ENCODE measurements at places on chromosomes 16 and 17. TPM values are rescaled to one million over a fixed set of nuclear protein-coding genes. Genes with fewer than 3 reads are reported as not detected.

DNA sequence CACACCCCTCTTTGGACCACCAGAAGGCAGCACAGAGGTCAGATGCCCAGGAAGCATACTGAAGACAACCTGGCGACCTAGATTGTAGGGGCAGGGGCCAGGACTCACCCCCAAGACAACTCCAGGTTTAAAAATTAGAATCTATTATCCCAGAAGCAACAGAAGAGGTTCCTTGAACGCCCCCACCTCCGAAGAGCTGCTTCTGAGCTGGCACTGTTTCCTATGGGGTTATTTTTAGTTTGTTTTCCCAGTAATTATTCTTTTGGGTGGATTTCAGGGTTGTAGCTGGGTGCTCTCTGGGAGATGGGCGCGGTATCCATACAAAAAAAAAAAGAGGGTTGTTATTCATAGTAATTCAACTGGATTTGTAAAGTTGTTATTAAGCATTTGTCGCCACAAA is 10.4 kb upstream of the TMEM132E start:
- no peak for DNase-seq

- DNase-seq: no peak
These were observed 2.3 kb downstream of the C17orf99 start for GRCh38 chr17:78148286-78149016.

- DNase-seq: no peak
These were observed 518 bp downstream of the MT1E start for GRCh38 chr16:56625943-56626654.

- DNase-seq: peak; percentile 31
These were observed 219.3 kb upstream of the GSE1 start for GRCh38 chr16:85393674-85394451.

GRCh38 chr16:68116256-68116867 is 31.2 kb downstream of the NFATC3 start:
- no peak for DNase-seq

DNA sequence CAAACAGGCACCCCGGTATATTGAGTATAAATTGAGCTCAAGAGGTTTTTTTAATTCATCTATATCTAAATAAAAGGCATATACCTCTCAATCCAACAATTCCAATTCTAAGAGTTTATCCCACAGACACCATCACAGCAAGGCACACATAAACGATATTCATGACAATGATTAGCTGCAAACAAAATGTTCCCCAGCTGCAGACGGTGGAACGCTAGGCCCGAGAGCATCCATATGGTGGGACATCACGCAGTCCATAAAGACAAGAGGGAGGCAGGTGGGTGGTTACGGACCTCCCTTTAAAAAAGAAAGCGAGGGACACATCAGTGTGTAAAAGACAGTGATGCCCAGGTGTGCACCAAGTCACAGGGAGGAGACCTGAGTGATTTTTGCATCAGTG is 28.1 kb downstream of the MEAK7 start:
- no peak for DNase-seq

DNA sequence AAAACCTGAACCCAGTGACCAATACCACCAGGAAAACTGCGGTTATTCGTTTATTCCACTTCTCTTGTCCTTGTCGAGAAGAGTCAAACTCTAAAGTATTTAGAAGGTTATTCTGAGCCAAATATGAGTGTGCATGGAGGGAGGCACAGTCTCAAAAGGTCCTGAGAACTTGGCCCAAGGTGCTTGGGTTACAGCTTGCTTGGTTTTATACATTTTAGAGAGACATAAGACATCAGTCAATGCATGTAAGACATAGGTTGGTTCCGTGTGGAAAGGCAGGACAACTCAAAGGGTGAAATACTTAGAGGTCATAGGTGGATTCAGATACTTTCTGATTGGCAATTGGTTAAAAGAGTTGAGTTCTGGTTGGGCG is 681 bp upstream of the TRAP1 start:
- no peak for DNase-seq

DNA sequence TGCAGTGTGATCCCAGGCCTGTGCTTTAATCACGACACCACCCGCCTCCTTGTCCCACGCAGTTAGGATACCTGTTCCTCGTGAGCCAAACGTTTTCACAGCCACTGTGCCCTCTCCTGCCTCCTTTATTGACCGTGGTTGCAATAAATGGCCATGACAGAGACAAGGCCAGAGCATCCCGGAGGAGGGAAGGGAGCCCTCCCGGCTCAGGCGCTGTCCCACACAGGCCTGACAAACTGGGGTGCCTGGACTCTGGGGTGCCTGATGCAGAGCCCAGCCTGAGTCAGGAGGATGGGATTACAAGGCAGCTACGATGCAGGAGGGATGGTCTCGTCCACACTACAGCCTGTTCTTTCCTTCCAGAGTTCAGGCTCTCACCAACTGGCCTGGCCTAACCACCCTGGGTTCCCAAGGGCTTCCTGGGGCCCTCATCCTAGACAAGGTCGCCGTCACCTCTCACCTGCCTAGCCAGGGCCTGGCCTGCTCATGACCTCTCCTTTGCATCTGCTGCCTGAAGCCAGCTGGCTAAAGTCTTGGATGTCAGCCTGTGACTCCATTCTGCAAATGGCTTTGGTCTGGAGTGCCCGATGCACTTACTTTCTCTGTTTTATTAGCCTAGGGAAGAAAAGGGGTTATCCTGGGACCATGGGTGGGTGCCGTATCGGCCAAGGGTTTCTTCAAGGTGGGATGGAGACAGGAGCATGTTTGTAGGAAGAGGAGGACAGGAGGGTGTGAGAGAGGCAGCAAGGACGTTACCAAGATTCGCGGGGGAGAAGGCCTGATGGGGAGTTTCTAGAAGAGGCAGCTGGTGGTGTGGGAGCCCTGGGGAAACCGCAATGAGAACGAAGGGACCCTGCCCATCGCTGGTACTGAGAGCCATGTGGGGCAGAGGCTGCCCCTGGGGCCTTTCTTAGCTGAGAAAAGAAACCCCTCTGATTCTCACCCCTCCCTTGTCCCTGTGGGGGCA is 234.3 kb upstream of the TNRC6C start:
- no peak for DNase-seq

- DNase-seq: no peak
These were observed 2.6 kb upstream of the SRL start for GRCh38 chr16:4244254-4245076.

- DNase-seq: no peak
These were observed 7.4 kb downstream of the FOXF1 start for GRCh38 chr16:86517652-86518258.

DNA sequence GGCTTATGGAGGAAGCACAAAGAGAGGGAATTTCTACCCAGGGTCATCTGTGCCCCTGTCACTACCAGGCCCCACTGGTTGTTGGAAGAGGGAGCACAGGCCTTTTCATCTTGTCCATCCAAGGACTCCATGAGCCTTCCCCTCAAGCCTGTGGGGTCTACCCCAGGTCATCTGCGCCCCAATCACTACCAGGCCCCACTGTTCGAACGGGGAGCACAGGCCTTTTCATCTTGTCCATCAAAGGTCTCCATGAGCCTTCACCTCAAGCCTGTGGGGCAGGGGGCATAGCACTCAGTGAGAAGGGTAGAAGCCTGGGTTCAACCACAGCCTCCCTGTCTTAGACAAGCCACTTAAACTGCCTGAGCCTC is 101.5 kb upstream of the CDH5 start:
- no peak for DNase-seq

DNA sequence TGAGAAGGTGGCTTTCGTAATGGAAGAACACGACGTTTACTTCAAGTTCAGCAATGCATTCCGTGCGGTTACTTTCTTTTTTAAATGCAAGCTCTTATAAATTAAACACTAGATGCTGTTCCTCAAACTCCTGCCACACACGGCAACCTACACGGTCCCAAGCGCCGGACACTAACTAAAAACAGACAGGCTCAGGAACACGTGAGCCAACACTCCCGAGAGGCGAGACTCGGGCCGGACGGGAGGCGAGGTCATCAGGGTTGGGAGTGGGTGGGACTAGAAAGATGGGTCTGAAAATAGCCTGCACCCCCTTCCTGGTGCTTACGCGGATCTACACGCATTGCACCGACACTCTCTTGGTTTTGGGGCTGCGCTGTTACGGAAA is 6.4 kb downstream of the CLCN7 start:
- DNase-seq: no peak

GRCh38 chr17:52306314-52306713 is 147.8 kb upstream of the CA10 start:
- DNase-seq: no peak

- DNase-seq: no peak
These were observed 42.0 kb upstream of the NFAT5 start for GRCh38 chr16:69523566-69524305.

DNA sequence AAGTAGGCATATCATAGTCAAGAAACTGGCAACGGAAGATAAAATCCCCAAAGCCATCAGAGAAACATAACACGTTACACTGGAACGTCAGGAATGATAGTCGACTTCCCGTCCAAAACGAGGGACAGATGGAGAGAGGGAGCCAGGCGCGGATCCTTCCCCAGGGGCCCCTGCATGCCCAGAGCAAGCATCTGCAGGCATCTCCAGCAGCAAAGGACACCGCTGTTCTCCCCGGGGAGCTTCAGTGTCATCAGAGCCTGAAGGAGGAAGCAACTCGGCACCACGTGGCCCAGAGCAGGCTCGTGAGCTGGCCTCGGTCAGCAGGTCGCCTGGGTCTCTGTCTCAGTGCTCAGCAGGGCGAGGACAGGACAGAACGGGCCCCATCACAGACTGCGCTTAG is 50.1 kb downstream of the LMF1 start:
- DNase-seq: no peak

DNA sequence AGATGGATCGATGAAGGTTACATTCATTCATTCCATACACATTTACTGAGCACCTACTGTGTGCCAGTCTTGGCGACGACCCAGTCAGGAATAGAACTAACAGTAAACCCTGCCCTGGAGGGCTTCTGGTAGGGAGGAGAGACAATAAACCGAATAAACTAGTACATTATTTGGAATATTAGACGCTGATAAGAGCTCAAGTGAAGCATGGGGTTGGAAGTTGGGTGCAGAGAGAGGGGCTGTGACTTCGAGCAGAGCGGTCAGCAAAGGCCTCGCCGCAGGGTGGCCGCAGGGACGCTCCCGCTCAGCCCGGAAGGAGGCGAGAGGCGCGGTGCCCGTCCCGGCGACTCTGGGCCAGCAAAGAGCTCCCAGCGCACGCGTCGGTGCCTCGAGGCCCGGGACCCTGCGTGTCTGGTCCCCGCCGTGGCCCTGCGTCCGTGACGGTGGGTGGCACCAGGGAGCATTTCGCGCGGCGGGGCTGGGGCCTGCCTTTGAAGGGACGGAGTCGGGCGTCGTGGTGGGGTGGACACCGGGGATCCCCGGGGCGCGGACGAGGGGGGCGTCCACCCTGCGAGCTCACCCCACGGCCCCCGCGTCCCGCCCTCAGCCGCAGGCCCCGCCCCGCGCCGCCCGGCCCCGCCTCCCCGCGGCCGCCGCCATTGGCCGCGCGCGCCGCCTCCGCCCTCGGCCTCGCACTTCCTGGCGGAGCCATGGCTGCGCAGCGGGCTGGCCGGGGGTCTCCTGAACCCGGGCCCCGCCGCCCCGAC is at the start of gene KLHL36:
KLHL36 (plus strand) TSS at position 684 of the 767 bp plus-strand sequence. CDS start 2,357 bp downstream, outside the sequence.
- DNase-seq: peak; percentile 76

GRCh38 chr16:51133183-51133582 is 17.9 kb downstream of the SALL1 start:
- no peak for DNase-seq

DNA sequence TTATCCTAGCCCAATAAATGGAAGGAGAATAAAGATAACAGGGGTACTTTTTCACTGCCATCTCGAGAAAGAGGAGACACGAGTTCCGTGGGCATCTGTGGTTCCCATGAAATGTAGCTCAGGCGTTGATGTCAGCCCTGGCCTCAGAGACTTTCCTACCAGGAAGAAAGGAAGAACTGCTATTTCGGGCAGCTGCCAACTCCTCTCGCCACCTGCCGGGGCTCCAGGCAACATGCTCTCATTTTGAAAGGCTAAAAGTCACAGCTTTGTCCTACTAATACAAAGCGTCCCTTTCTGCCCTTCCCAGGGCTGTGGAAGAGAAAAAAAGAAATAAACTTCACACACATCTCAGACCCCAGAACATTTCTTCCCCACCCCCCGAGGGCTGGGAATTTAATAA is 65.8 kb downstream of the DHRS7C start:
- DNase-seq: no peak

GPRC5C gene
- total RNA-seq: not detected

CA5A gene
- 0.13 TPM for total RNA-seq

C16orf90 gene
- total RNA-seq: not detected

ZNF646 gene
- 26.1 TPM for total RNA-seq

PRKCB gene
- total RNA-seq: 109 TPM

WFDC1 gene
- total RNA-seq: not detected

ZDHHC1 gene
- 0.88 TPM for total RNA-seq
